Activated T-cell treated with anti-CD3 and anti-CD28 coated beads for 48 hours (primary cell): ENCODE measurements at places on chromosomes 1 and 21.

DNA sequence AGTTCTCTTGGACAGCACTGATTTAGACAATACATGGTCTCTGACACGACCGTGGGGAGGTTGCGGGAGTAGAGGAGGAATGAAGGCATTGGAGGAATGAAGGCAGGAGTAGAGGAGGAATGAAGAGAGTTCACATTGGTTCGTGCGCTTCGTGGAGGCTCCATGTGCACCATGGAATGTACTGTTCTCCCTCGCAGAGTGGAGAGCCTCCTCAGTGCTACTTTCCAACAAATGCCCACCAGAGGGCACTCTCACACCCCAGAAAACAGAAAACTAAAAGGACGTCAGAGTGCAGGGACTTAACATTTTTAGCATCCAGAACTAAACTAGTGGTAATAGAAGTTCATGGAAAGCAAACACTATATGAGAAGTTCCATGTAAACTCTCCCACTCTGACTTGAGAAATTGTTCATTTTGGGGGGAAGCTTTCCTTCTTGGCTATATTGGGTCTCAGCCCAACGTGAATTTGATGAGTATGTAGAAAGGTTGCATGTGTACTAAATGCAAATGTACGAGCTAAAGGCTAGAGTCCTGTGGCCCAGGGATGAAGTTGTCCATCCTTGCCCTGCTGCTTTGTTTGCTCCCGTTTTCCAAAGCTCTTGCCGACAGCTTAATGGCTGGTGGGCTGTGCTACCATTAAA, 211.6 kb downstream of the LMX1A start:
- DNase-seq: peak; percentile 23

- DNase-seq: no peak
Measured at GRCh38 chr1:28926629-28927265, 12.4 kb downstream of the EPB41 start.

DNA sequence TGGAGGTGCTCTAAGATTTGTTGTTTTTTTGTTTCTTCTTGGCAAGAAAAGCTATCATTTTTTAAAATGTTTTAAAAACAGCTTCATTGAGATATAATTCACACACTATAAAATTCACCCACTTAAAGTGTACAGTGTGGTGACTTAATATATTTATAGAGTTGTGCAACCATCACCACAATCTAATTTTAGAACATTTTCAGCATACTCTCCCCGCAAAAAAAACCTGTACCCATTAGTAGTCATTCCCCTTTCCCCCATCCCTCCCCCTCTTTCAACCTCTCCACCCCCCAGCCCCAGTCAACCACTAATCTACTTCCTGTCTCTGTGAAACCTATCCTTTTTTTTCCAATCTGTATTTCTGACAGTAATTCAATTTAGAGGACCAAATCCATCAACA, 30.6 kb downstream of the ZC3H11B start:
- DNase-seq: no peak

- DNase-seq: no peak
Measured at GRCh38 chr21:17964716-17965115, 145.6 kb upstream of the C21orf91 start.

- no peak for DNase-seq
Measured at GRCh38 chr1:177969825-177970371, at the start of gene SEC16B. Gene SEC16B, minus strand, starts transcription at chr1:177970058. Its CDS starts 2,077 bp downstream, at chr1:177967981.

DNA sequence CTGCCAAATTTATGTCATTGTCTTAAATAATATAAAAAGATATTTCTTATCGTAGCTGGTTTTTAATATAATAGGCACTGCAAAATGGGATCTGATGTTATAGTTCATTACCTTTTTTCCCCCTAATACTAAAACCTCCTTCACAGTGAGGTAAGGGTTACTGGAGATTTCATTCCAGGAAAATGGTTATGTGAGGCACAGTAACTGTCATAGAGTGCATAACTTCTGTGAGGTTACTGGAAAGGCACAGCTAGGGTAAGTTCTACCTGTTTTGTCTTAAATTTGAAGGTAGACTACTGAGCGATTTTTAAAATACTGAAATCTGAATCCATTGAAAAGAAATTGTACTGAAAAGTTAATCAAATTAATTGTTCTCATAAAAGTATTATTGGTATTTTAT, 13.0 kb downstream of the ADGRL2 start:
- DNase-seq: no peak

DNA sequence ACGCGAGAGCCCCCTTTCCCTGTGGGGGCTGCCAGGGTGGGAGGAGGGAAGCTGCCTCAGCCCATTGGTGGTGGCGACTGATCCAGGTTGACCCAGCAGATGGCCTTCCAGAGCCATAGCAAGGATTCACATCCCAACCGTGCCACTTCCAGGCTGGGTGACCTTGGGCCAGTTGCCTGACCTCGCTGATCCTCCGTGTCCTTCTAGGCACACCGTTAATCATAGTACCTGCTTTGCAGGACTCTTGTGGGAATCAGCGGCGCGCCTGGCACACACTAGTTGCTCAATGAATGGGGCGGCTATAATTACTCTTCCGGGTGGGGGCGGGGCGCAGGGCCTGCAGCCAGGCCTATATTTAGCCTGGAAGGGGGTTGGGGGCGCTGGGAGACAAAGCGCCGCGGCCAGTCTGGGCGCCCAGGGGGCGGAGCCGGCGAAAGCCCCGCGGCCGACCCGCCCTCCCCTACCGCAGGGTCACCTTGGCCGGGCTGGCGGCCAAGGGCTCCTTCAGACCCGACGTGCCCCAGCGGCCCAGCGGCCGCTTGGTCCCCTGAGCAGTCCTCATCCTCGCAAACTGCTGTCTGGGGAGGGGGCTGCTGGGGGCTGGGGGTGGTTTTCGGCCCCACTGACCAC, 5.1 kb downstream of the HSPB7 start:
- DNase-seq: peak; percentile 38

DNA sequence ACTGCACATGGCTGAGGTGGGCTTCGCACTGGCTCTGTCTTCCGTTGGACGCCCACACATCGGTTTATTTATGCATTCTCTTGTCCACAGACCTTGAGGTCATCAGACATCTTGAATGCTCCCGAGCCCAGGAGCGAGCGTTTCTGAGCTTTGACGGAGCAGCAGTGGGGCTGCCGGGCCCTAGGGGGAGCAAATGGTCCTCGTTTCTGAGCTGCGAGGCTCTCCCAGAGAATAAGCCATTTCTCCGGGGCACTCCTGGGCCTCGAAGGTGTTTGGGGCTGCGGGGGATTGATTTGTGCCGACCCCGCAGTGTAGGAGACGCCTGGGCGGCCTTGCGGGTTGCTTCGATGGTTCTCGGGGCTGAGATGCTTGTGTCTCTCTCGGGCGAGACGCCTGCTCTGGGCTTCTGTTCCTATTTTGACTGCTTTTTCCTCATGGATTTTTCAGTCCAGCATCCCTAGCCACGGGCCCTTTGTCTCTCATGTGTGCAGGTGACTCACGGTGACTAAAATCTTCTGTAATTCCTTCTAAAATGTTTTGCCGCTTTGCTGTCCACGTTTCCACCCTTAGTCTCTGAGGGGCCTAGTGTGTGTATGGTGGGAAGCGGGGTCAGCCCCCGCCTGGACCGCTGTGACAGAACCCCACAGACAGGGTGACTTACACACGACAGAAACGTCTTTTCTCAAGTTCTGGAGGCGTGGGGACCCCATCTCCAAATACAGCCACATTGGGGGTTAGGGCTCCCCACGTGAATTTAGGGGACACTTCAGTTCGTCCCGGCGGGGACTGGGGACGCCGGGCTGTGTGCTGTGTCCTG, 62.1 kb downstream of the FAAP20 start:
- DNase-seq: no peak

GRCh38 chr1:231416901-231417300, 5.2 kb downstream of the EGLN1 start:
- no peak for DNase-seq

GRCh38 chr1:230138561-230139239, 71.7 kb downstream of the GALNT2 start:
- DNase-seq: no peak

DNA sequence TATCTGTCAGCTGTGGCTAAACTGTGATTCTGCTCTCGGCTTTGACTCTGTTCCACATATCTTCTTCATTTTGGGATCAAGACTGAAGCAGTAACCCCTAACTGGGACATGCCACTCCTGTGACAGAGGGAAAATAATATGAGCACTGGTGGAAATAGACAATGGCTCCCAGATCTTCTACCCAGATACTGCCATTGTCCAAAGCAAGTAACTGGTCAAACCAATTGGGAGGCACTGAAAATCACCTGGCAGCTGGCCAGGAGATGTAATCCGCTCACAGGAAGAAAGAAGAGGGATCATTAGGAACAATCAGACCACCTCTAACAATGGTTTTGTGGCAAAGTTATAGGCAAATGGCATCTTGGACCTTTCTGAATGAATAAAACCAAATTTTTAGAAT, 10.7 kb downstream of the SNX7 start:
- DNase-seq: no peak

DNA sequence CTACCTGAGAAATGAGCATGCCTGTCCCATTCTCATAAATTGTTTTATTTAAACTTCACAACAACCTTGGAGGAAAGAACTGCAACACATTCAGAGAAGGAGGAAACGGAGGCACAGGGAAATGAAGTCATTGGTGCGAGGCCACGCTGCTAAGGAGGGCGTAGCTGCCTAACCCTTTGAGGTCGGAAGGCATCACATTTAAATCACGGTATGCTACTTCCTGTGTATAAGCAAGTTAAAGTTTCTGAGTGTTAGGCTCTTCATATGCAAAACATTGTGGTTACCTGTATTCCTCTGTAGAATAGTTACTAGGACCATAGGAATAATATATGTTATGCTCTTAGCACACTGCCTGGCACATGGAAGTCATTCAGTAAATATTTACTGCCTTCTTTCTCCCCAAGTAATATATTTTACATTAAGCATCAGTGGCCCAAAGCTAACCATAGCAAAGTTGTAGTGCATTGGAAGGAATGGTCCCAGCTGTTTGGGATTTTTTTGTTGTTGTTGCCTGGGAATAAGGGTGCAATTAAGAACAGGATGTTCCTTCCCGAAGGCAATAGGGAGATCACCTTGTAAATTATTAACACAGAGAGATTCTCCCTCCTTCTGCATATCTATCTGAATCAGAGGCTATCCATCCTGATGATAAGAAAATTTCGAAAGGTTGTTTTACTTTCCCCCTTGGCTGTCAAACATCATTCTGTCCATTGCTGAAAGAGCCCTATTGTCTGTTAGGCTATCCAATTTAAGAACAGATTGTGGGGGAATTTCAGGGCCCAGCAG, 192.2 kb upstream of the C8B start:
- DNase-seq: no peak

DNA sequence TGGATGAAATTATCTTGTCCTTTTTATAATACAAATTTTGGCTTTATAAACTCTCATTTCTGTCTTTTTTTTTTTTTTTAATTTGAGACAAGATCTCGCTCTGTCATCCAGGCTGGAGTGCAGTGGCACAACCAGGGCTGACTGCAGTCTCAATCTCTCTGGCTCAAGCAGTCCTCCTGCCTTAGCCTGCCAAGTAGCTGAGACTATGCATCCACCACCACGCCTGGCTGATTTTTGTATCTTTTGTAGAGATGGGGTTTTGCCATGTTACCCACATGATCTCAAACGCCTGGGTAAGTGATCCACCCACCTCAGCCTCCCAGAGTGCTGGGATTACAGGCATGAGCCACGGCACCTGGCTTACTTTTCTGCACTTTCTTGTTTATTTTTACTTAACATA, 7.5 kb downstream of the TOR1AIP1 start:
- DNase-seq: no peak

GRCh38 chr1:215076322-215076721, 6.2 kb upstream of the KCNK2 start:
- DNase-seq: no peak

DNA sequence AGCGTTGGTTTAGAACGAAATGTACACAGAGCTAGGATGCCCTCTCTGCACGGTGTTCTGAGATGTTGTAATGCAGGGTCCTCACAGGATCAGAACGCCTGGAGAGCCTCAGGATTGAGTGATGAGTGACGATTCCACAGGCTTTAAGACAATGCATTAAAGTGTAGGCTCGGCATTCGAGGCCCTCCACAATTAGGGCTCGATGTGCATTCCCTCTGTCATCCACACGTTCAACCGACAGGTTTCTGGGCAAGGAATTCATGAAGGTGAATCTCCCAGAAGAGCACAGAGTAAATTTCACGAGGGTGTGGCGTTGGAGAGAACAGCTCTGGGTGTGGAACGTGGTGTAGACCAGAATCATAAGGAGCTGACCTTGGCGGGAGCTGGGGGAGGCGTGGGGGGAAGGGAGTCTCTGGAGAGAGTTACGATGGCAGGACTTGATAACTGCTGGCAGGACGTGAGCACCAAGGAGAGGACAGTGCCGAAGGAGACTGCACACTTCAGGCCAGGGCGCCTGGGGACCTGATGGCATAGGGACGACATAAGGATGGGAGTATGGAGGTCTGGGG, 51.0 kb upstream of the EFHD2 start:
- DNase-seq: no peak

DNA sequence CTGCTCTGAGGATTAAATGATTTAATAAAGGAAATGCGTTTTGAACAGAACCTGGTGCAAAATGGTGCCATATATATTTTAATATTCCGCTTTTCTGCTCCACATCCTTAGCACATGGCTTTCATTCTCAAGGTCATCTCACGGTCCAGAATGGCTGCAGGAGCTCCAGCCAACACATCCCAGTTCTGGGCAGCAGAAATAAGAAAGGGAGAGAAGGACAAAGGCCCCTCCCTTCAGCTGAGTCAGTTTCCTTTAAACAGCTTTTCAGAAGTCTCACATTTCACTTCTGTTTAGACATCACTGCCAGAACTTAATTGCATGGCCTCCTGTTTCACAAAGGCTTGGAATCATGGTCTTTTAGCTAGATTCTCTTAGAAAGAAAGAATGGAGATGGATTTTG, 75.2 kb upstream of the LRRN2 start:
- DNase-seq: no peak

GRCh38 chr1:63122079-63122478, 200.3 kb upstream of the FOXD3 start:
- no peak for DNase-seq

DNA sequence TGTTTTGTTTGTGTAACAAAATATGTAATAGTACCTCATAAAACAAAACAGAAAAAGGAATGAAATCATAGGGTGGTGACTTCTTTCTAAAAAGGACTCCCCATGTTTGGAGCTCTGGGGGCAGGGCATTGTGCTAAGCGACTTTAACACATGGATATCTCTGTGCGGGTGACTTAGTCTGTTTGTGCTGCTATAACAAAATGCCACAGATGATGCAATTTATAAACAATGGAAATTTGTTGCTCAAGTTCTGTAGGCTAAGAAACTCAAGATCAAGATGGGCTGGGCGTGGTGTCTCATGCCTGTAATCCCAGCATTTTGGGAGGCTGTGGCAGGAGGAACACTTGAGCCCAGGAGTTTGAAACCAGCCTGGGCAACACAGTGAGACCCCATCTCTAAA, 85.4 kb upstream of the SIM2 start:
- DNase-seq: no peak

DNA sequence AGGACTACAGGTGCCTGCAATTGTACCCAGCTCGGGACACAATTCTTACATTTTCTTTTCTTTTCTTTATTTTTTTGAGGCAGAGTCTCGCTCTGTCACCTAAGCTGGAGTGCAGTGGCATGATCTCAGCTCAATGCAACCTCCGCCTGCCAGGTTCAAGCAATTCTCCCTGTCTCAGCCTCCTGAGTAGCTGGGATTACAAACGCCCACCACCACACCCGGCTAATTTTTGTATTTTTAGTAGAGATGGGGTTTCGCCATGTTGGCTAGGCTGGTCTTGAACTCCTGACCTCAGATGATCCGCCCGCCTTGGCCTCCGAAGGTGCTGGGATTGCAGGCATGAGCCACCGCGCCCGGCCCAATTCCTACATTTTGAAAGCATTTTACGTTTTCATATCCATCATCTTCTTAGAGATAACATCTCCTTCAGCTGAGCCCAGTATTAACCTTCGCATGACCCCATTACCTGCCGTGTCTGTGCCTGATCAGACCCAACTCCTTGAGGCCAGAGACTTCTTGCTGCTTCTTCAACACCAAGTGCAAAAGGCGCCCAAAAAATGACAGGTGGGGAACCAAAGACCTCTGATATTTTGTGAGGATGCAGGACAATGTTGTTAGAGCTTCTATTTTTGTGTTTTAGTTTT, 2.8 kb upstream of the ADAMTSL4 start:
- DNase-seq: no peak
